ENCODE measurements at places on chromosomes 5 and 9.

GRCh38 chr5:95773335-95774059, 42.4 kb downstream of the RHOBTB3 start:
- no peak for DNase-seq

- no peak for DNase-seq
Measured at GRCh38 chr5:131883984-131884383, 61.5 kb downstream of the MEIKIN start.

- DNase-seq, result no peak
Measured at GRCh38 chr5:8520917-8521316, 652.0 kb downstream of the MTRR start.

GRCh38 chr5:133792024-133792423, 176.4 kb downstream of the C5orf15 start:
- no peak for DNase-seq

GRCh38 chr5:44885903-44886302, 77.2 kb downstream of the MRPS30 start:
- DNase-seq, result no peak

DNA sequence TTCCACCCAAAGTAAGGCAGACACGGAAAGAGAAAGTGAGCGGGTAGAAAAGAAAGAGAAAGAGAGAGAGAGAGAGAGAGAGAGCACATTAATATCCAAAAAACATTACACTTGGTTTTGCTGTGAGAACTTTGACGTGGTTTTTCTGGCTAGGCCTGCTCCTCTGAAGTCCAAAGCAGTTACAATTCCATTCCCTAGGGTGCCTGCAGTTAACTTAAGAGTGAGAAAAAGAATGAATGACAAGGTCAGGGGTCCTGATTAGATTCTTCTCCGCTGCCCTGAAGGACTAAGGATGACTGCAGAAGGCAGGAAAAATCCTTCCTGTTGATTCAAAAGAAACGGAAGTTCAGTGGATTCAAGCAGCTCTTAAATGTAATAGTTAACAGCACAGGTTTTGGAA, 589.8 kb downstream of the PRELID2 start:
- no peak for DNase-seq

DNA sequence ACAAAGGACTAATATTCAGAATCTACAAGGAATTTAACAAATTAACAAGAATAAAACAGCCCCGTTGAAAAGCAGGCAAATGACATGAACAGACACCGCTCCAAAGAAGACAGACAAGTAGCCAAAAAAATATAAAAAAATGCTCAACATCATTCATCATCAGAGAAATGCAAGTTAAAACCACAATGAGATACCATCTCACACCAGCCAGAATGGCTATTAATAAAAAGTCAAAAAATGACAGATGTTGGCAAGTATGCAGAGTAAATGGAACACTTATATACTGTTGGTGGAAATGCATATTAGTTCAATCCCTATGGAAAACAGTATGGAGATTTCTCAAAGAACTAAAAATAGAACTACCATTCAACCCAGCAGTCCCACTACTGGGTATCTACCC, 302.7 kb upstream of the RGMB start:
- DNase-seq, result no peak

DNA sequence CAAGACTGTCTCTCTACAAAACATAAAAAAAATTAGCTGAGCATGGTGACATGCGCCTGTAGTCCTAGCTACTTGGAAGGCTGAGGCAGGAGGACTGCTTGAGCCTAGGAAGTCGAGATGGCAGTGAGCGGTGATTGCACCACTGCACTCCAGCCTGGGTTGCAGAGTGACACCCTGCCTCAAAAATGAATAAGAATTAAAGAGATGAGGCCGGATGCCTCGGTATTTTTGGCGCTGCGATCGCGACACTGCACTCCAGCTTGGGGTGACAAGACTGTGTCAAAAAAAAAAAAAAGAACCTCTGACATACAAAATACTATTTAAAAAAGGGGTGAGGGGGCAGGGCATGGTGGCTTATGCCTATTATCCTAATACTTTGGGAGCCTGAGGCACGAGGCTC, 7.3 kb downstream of the GPBP1 start:
- DNase-seq, result no peak

DNA sequence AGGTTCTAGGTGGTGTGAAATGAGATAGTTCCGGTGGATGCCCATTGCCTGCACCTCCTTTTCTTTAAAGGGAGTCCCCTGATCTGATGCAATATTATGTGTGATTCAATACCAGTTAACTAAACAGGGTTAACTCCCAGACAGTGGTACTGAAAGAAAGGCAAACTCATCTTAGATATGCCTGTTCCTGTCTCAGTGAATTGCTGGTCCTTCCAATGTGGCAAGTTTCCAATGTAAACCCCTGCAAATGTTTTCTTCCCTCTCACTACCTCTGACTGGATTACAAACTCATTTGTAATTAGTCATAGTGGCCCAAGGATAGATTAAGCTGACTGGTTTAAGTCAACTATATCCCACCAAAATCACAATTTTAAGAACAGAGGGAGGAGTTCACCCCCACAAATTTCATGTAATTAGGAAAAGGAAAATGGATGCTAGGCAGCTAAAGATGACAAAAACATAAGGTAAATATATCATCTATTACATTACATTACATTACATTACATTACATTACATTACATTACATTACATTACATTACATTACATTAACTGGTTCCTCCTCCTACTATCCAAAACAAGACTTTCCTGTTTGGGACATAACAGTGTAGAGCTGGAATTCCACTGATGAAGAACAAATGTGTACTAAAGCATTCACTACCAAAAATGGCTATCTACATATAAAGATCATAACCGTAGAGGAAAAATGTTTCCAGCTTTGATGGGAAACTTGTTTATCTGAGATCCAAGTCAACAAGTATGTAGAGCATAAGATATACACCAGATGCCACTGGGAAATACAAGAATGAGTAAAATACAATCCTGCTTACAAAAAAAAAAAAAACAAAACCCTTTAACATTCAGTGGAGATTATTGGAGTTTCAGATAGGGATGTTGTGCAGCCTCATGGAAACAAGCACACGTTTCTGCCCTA, 121.5 kb upstream of the SNX2 start:
- DNase-seq, result no peak

DNA sequence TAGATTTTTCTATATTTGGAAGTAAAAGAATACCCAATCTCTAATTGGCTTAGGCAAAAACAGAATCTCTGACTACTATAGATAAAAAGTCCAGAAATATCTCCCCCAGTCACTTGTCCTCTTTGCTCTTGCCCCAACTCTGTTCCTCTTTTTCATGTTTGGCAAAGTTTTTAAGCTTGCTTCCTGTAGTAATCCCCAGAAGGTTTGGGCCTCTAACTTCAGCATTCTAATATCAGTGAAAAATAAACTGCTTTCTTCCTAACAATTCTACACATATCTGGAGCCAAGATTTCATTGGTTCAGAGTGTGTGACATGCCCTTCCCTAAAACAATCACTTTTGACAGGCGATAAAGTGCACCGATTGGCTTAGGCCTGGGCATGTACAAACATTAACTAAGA, 1680.3 kb downstream of the MAT2B start:
- no peak for DNase-seq

DNA sequence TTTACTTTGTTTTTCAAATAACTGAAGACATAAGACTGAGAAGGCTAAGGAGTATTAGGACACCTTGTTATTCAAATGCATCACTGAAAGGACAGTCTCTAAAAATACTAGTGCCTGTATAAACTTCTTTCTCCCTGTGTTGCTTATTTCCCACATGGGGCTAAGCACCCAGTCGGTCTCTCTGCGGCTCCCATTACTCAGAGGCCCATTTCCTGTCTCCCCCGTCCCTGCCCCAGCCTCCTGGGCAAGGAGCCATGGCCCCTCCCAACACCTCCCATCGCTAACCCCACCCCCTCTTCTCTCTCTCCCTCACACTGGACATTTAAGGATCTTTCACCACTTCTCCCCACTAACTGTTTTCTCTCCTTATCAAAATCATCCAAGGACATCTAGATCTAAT, 81.9 kb downstream of the EBF1 start:
- DNase-seq, result no peak

GRCh38 chr9:2082772-2083171, 67.6 kb downstream of the SMARCA2 start:
- DNase-seq, result no peak

- DNase-seq, result no peak
Measured at GRCh38 chr9:38181232-38181631, 112.2 kb upstream of the SHB start.

DNA sequence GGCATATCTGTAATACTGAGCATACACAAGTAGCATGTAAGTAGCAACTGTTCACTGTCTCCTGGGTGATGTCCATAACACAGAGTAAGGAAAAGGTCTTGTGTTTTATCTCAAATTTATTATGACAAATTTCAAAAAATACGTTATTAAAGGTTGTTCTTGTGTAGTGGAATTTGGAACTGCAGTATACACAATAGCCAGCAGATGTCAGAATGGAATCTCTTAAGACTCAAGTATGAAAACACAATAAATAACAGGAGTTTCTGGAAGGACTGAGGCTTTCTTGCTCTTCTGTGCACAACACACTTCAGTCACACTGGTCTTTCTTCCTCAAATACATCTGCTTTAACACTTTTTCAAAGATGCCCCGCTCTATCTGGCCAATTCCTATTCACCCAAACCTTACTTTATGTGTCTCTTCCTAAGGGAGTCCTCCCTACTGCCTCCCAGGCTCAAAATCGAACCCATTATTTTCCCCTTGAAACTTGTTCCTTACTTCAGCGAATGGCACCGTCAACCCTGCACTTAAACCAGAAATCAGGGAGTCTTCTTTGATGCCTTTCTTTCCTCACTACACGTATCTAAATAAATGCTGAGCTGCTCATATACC, 6.5 kb upstream of the FBXO10 start:
- no peak for DNase-seq

GRCh38 chr5:3145641-3146040, 394.2 kb upstream of the IRX2 start:
- no peak for DNase-seq

- no peak for DNase-seq
Measured at GRCh38 chr5:151130922-151131891, 26.4 kb downstream of the ANXA6 start.
